ENCODE measurements at places on chromosomes 1 and 21. TPM values are rescaled to one million over a fixed set of nuclear protein-coding genes. Genes with fewer than 3 reads are reported as not detected.

- DNase-seq, result no peak
These were observed 214.9 kb downstream of the TOMM20 start for GRCh38 chr1:234913771-234914170.

GRCh38 chr1:183372586-183373230, 45.5 kb downstream of the NMNAT2 start:
- no peak for DNase-seq

DNA sequence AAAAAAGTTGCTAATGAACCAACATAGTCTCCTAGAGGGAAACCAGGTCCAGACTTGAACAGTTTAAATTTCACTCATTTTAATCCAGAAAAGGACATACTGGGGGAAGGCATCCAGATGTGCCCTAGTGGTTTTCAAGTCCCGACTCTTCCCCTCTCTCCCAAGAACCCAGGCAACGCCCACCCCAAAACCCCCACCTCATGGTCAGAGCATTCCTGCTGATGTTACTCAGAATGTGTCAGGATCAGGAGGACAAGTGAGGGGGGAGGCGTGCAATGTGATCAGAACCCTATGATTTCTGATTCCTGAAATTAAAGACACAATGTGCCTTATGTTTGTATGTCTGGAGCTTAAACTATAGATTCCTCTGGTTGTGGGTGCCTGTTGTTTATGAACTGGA, 1.6 kb upstream of the CTSK start:
- DNase-seq, result no peak

- no peak for DNase-seq
These were observed 64.1 kb downstream of the NOS1AP start for GRCh38 chr1:162133566-162133965.

GRCh38 chr1:63902844-63903589, 129.2 kb downstream of the ROR1 start:
- no peak for DNase-seq

MROH9 gene
- total RNA-seq, result not detected

OR2W3 gene
- total RNA-seq, result 0.22 TPM

Measured in activated T-helper 1 cell treated with anti-CD3 and anti-CD28 coated beads, Interleukin-12 subunit alpha, Interleukin-12 subunit beta, Interleukin-2, Interleukin-4 antibody, amounts not matched to agents 30 ng/mL and 10 ng/mL and 1 ng/mL, durations not matched to agents 14 hours and 24 hours and 36 hours (primary cell).